ENCODE measurements at places on chromosomes 4 and X.

GRCh38 chr4:8582436-8582835 is 2.2 kb downstream of the GPR78 start:
- no peak for DNase-seq

- DNase-seq: no peak
Observed at GRCh38 chr4:98345838-98346237, 84.7 kb downstream of the RAP1GDS1 start.

- DNase-seq: no peak
Observed at GRCh38 chr4:164955107-164955805, 22.2 kb downstream of the TRIM61 start.

DNA sequence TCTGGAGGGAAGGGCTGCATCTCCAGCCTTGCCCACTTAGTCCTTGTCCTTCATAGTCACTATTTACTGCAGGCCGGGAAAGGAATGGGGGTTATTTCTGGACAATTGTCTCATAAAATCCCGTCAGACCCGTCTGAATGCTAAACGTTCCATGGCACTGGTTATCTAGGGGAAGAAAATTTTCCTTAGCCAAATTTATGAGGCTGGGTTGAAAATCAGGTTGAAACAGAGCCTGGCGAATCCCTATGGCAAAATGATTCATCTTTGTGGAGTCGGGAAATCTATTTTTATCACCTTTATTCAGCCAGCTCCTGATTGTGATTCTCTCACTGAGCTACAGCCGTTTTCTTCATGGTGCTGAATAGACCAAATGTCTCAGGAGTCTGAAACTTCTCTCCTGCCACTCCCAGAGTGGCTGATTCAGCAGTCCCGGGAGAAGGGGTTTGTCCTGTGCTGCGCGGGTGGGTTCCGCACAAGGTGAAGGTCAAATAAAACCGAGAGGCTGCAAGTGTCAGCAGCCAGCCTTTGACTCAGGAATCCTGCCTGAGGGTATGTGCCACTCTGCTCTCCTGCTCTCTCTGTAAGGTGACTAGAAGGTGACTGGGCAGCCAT is 1.0 kb downstream of the LIMCH1 start:
- DNase-seq: no peak

DNA sequence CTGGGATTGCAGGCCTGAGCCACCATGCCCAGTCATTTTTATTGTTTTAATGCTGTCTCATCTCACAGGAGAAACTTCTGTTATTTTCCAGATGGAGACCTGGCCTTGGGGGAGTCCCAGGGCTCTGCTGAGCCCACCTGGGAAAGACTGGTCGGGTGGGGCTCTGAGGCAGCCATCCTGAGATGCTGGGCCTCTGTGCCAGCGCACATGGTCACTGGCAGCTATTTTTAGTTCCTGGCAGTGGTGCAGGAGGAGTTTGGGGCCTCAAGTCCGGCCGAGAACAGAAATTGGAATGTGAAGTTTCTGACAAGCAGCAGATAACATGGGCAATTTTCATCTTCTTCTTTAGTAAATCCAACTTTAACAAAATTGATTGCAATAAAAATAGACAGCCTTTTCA is 44.5 kb downstream of the SORCS2 start:
- no peak for DNase-seq

GRCh38 chr4:77877771-77878565 is 15.3 kb downstream of the MRPL1 start:
- no peak for DNase-seq

Data from RKO (cell line).